ENCODE measurements at places on chromosomes 3 and 15. TPM values are rescaled to one million over a fixed set of nuclear protein-coding genes. Genes with fewer than 3 reads are reported as not detected.

GRCh38 chr15:69096196-69096595, 64.2 kb upstream of the GLCE start:
- no peak for DNase-seq

DNA sequence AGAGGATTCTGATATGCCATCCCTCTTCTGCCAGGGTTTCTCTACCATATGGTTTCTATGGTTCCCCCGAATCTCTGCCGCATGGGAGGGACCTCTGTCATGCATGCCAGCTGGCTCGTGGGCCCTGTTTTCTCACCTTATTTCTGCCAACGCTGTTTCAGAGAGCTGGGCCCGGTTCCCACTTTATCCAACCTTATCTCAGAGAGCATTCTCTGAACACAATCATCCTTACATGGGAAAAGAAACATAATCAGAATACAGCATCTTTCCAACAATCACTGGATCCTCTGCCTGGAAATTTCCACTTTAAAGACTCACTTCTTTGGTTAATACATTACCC, 234.5 kb upstream of the ZBTB20 start:
- DNase-seq: no peak

Gene MKRN3
- total RNA-seq: not detected

DNA sequence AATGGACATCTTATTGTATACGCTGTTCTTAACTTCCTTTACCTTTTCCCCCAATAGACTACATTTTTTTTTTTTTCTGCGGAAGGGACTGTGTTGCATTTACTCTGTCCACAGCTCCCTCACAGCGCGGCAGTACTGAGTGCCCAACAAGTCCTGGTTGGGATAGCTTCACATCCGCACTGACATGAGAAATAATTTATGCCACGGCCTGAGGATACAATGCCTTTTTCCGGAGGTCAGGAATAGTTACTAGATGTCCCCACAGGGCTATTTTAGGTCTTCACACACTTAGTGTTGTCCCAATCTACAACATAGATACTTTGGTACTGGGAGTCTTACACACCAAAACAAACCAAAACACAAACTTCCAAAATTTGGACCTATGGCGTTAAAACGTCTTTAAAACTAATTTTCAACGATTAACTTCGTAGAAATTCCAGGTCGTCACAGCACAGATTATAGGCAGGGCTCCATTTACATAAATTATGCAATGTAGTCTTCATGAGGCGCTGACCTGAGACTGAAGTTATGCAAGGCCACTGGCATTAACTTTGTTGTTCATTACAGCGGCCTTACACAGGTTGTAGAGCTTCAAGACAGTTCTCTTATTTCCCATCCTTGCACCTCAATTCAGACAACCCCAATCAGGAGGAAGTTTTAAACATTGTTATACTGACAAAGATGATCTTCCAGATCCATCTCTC, 989 bp upstream of the PPIB start:
- peak; percentile 55 for DNase-seq

Gene CLDN16
- total RNA-seq: 1.1 TPM

Gene GOLGA8T
- total RNA-seq: 0.20 TPM

- no peak for DNase-seq
These were observed 10.9 kb upstream of the COL6A6 start for GRCh38 chr3:130506031-130506430.

DNA sequence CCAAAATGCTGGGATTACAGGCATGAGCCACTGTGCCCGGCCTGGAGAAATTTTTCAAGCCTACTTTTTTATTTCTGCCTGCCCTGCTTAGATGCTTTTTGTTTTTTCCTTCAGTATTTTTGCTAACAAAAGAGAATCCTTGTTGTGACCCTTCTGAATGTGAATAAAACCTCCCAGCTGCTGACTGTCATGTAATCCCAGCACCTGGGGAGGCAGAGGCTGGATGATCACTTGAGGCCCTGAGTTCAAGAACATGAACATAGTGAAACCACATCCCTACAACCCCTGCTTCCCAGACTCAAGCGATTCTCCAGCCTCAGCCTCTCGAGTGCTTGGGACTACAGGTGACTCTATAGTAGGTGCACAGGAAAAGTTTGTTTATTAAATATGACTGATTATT, 84.9 kb downstream of the SOX2 start:
- no peak for DNase-seq

DNA sequence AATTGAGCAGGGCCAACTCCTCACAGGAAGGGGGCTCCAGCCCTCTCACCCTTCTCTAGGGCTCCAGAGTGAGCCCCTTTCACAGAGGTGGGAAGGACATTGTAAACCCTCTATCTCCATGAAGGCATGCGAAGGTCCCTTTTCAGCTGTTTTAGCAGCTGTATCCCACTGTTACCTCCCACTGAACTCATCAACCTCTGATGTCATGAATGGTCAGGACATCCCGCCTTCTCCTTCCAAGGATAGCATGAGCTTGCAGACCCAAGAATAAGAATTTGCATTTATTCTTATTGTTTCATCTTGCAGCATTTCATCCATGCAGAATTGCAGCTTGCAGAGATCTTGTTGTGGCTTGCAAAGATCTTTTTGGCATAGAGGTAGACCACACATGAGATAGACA, 24.3 kb upstream of the FGD5 start:
- DNase-seq: peak; percentile 36

DNA sequence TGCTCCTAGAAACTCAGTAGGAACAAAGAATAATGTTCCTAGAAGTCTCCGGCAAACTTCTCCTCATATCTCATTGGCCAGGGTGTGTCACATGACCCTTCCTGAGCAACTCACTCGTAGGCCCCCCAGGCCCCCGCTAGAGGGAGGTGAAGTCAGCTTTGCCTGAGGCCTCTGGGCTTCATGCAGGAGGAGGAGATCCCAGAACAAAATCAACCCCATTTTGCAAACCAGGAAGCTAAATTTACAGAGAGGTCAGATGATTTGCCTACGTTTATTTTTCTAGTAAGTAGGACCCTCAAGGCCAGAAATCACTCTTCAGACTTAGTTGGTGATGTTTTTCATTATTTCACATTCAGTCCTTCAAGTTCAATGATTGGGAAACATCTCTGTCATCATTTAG, 99.1 kb downstream of the SSR3 start:
- peak; percentile 83 for DNase-seq

Gene TP63
- total RNA-seq: 0.11 TPM

Gene SPINK8
- total RNA-seq: not detected

GRCh38 chr3:99842826-99843589, 25.3 kb downstream of the CMSS1 start:
- DNase-seq: no peak

Gene UROC1
- total RNA-seq: not detected

DNA sequence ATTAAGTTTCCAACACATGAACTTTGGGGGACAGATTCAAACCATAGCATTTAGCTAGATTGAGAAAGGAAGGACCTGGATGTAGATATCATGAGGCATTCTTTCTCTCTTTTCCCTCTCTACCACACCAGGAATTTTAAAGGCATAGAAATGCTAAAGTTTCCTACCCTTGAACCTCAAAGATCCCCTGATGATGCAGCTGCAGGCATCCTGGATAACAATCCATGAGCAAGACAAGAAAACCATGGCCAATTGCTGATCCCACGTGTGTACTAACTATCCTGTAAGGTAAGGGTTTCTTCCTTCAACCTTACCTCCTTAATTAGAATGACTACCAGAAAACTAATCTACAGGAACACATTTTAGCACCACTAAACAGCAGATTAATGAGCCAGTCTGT, 36.8 kb downstream of the CPNE4 start:
- no peak for DNase-seq

Data from endodermal cell (in vitro differentiated cells).